ENCODE measurements at places on chromosomes 16 and 17.

DNA sequence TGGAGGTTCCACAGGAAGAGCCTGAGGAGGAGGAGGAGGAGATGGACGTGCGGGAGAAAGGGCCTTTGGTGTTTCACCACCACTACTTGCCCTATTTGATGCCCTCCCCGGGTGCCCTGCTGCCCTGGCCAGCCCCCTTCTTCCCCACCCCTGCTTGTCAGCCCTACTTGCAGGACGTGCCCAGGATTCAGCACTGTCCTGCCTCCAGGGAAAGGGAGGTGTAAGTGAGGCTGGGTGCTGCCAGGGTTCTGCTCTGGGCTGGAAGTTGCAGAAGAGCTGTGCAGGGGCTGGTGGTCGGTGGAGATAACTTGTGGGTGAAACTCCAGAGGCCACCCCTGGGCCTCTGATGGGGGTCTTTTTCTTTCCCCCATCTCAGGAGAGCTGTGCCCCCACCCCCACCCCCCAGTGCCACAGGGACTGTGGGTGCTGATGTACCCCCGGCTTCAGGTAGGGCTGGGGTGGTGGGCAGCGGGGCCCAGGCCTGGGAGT is 3.0 kb downstream of the PRR29 start:
- no peak for DNase-seq

DNA sequence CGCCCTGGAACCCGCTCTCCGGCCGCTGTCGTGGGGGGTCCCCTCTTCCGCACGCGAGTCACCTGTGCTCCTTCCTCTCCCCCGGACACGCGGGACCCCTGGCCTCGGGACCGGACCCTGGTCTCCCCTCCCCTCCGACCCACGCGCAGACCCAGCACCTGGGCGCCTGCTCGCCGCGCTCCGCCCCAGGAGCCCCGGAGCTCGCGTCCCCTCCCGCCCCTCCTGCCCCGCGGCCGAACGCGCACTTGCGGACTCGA is 762 bp downstream of the RAB40B start:
- no peak for DNase-seq

DNA sequence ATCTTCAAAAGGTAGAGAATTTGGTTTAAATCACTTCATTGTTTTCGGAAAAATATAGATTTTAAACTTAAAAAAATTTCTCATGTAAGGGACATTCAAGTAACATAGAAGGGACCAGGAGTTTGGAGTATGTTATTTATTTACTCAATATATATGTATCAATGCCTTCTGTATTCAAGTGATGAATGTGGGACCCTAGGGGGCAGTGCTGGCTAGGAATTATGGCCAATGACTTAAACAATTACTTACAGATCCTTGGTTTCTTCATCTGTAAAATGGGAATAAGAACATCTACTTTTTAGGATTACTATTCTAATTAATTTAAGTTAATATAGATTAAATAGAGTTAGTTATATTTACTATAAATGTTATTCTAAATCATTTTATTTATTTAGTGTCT is 886.3 kb upstream of the RBFOX1 start:
- no peak for DNase-seq

DNA sequence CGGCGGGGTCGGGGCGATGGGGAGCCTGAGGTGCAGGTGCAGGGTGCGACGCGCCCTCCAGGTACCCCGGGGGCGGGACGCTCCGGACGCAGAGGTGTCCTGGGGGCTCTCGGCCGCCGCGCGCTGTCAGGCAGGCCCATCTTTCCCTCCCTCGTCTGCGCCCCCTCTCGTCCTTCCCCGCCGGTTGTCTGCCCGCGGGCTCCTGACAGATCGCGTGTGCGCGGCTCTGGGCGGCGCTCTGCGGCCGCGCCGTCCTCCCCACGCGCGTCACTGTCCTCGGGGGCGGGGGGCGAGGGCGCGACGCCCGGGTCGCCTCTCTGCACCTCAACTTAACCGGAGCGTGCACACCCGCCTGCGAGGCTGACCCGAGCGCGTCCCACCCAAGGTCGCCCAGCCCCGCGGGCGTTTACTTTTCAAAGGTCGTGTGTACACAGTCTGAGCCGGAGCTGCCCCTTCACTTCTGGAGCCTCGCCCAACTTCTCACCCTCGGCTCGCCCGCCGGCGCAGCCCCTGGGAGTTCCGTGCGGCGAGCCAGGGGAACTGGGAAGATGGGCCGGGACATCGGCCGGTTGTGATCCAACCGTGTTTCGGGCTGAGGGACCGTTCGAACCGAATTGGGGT is 512 bp downstream of the AKAP1 start:
- DNase-seq, result peak; percentile 74

DNA sequence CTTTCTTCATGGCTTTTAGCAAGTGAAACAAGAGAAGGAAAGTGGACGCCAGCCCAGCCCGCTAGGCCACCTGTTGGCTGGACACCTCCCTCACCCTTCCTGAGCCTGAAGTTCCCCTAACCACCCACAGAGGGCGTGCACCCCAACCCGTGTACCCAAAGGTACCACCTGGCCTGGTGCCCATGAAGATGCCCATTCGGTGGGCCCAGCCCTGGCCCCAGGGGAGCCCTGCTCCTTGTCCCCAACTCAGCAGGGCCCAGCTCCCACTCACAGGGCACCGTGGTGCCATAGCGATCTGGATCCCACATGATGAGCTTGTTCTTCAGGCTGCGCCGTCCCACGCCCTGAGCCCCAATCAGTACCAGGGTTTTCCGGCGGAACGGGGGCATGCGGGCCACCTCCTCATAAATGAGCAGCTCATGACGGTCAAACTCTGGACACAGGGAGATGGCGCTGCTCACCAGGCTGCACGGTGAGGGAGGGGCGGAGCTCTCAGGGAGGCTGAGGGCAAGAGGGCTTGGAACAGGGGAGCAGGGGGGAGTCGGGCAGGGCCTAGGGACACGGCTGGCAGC is 26.8 kb downstream of the MPP2 start:
- peak; percentile 68 for DNase-seq

- DNase-seq, result no peak
Measured at GRCh38 chr17:64335486-64335885, 55.2 kb downstream of the PECAM1 start.

GRCh38 chr17:77125432-77125901 is 15.3 kb upstream of the SEC14L1 start:
- no peak for DNase-seq

GRCh38 chr17:4789951-4790704 is 1.4 kb downstream of the GLTPD2 start:
- peak; percentile 86 for DNase-seq

DNA sequence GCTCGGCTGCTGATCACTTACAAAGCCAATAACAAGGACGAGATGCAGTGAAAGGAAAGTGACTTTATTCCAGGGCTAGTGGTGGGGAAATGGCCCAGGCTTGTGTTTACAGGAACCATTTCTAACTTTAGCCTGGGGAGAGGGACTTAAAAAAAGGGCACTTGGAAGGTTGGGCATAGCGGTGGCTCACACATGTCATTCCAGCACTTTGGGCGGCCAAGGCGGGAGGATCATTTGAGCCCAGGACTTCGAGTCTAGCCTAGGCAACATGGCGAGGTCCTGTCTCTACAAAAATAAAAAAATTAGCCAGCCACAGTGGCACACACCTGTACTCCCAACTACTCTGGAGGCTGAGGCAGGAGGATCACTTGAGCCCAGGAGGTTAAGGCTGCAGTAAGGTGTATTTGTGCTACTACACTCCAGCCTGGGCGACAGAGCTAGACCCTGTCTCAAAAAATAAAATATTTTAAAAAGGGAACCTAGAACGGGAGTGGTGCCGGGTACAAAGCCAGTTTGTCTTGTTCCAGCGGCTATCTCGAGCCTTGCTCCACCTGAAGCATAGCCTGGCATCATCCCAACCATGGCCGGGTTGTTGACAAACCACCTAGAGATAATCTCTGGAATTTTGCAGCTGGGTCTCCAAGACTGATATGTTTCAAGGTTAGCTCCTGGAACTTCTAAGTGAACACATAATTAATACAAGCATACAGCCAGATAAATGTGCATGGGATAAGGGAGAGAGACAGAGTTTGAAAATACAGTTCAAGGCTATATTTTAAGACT is 5.7 kb upstream of the TVP23A start:
- no peak for DNase-seq

DNA sequence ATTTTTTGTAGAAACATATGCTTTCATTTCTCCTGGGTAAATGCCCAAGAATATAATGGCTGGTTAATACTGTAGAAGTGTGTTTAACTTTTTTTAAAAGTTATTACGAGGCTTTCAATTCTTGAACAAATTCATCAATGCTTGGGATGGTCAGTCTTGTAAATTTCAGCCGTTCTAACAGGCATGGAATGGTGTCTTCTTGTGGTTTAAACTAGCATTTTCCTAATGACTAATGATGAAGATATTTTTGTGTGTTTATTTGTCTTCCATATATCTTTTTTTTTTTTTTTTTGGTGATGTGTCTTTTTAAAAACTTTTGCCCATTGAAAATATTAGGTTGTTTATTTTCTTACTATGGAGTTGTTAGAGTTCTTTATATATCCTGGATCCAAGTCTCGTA is 67.1 kb downstream of the MGAT5B start:
- no peak for DNase-seq

GRCh38 chr16:66698046-66698445 is 1.5 kb upstream of the CMTM4 start:
- DNase-seq, result no peak

DNA sequence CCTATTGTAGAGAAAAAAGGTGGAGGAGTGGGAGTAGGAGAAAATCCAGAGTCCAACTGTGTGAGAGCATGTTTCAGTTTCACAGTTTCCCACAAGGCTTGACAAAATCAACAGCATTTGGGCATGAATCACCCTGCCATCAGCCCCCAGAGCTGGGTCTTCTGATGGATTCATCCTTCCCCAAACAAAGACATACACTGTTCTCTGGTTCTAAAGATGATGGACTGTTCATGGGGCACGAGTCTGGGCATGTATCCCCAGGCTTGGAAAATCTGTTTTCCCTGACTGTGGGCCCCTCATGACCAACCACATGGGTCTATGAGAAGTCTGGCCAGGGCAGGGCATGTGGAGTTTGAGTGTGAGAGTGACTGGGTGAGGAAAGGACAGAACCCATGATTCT is 210.4 kb upstream of the IRX5 start:
- no peak for DNase-seq

- no peak for DNase-seq
Measured at GRCh38 chr16:51657848-51658247, 506.8 kb upstream of the SALL1 start.

- no peak for DNase-seq
Measured at GRCh38 chr16:2828876-2829430, 1.1 kb upstream of the ZG16B start.

GRCh38 chr16:1043881-1044451 is 28.6 kb upstream of the SSTR5 start:
- DNase-seq, result no peak

- no peak for DNase-seq
Measured at GRCh38 chr17:39027455-39028035, 60.3 kb upstream of the FBXO47 start.

- DNase-seq, result no peak
Measured at GRCh38 chr17:22512057-22512456, 819.7 kb downstream of the KCNJ18 start.

GRCh38 chr16:88706965-88707826 is 893 bp downstream of the CTU2 start:
- DNase-seq, result no peak

- DNase-seq, result no peak
Measured at GRCh38 chr17:18381953-18382245, 4.3 kb downstream of the EVPLL start.

GRCh38 chr16:87305505-87306391 is 11.4 kb downstream of the C16orf95 start:
- peak; percentile 66 for DNase-seq

DNA sequence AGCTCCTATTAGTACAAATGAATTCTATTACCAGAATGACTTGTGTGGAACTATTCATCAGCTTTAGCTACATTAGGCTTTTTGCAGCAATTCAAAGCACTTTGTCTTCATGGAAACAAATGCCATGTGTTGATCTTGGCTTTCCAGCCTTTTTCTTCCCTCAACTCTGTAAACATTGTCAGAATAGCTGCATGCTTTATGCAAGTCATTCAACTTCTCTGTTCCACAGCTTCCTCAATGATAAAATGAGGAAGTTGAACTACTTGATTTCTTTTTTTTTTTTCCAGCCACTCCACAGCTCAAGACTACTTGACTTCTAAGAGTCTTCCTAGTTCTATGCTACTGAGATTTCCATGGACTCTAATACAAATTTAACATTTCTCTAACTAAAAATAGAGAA is 41.1 kb downstream of the KIAA0753 start:
- no peak for DNase-seq

- no peak for DNase-seq
Measured at GRCh38 chr17:78449983-78450595, 71.6 kb downstream of the PGS1 start.

DNA sequence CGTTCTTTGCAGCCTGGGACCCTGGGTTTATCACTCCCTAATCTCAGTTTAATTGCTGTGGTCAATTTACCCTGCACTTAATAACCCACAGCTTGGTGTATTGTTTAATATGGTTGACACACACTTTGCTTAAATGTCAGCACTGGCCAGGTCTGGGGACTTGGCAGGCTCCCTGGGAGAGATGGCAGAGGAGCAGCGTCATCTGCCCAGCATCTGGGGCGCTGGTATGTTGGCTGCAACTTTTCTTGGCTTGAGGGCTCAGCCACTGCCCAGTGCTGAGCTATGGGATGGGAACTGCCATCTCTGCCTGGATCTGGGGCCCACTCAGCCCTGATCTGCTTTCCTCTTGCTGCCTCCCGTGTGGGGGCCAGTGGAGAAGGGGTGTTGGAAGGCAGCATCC is 115.7 kb upstream of the IRX3 start:
- DNase-seq, result no peak

GRCh38 chr17:40825599-40825998 is 3.2 kb upstream of the KRT10 start:
- no peak for DNase-seq

DNA sequence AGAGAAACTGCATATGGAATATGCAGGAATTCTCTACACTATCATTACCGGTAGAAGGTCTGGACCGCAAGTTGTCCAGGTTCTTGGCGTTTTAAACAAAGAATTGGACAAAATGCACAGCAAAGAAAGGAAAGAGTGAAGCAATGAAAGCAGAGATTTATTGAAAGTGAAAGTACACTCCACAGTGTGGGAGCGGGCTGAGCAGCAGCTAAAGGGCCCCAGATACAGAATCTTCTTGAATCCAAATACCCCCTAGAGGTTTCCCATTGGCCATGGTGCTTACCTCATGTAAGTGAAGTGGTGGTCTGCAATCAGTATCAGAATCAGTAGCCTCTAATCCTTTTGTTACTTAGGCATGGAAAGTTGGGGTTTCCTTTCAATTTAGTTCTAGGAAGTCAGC is 178.5 kb upstream of the IRX3 start:
- no peak for DNase-seq

DNA sequence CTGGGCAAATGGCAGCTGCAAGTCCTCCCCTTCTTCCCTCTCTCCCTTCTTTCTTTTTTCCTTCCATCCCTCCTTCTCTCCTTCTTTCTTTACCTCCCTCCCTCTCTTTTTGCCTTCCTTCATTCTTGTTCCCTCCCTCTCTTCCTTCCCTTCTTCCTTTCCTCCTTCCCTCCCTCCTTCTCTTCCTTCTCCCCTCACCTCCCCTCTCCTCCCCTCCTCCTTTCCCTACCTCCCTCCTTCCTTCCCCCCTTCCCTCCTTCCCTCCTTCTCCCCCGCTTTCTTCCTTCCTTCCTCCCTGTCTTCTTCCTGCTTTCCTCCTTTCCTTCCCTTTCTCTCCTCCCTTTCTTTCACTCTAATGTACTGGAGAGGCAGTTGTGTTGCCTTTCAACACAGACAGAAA is 110.8 kb upstream of the SALL1 start:
- no peak for DNase-seq
